ENCODE measurements at places on chromosomes 16 and 17.

GRCh38 chr17:57986841-57987580 lies 1.0 kb downstream of the VEZF1 start:
- DNase-seq, result no peak

DNA sequence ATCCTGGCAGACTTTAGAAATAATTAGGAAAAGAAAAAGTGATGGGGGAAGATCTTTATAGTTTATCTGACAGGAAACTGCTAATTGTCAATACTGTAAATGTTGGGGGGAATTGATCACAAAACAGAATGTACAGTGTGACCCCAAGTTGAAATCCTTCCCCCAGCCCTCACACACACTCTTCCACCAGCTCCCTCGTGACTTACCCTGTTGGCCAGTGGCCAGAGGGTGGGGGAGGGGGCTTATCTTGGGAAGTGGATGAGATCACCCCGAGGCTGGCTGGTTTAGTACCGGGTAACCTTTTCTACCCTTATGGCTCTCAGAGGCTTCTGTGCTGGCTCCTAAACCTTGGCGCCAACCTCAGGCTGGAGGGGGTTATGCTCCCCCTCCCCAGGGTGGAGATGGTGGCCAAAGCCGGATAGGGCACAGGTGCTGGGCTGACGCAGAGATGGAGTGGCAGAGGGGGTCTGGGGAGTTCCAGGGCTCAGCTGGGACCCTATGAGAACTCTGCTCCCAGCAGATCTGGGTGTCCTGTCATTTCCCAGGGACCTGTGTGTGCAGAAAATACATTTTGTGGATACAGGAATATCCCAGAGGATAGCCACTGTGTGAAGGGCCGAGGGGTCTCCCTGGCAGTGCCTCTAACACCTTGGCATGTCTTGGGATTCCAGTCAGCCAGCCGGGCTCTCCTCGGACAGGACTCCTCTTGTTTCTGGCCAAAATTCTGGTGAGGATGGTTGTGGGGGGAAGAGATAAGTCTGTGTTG lies 18.6 kb downstream of the CDH16 start:
- DNase-seq, result no peak

DNA sequence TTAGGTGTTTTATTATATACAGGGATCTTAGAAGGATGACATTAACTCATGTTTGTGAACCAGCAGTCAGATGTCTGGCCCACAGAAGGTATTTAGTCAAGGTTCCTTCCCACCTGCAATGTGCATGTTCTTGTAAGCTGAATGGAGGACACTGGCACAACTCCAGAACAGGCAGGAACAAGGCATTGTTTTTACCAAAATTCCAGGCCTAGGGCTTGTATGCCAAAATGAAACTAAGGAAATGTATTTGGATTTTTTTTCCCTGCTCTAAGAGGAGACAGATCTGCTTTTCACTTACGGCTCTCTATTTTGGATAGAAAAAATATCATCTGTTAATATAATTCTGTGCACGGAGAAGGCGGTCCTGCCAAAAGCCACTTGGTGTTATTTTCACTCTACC lies 312.5 kb downstream of the GRIN2A start:
- no peak for DNase-seq

DNA sequence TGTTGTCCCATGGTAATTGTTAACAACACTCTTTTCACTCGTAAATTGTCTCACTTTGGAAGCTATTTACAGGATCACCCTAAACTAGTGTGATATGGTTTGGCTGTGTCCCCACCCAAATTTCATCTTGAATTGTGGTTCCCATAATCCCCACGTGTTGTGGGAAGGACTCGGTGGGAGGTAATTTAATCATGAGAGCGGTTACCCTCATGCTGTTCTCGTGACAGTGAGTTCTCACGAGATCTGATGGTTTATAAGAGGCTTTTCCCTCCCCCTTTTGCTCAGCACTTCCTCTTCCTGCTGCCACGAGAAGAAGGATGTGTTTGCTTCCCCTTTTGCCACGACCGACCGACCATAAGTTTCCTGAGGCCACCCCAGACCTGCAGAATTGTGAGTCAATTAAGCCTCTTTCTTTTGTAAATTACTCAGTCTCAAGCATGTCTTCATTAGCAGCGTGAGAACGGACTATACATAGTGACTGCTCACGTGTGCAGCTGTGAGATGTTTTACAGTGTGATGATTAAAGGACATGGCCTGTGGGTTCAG lies 34.4 kb downstream of the DNAH3 start:
- no peak for DNase-seq

DNA sequence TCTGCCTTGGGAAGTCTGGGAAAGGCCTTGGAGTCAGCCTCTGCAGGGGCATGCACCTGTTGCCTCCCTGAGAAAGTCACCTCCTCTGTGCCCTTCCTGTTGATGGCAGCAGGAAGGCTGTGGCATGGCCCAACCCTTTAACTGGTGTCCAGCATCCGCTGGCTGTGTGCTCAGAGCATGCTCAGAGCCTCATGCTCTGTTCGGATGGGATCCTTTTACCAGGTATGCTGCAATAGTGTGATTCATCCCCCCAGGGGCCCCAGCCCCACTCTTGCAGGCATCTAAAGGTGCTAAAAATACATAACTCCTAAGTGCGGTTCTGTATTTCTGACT lies 24.9 kb downstream of the KLHL36 start:
- no peak for DNase-seq

DNA sequence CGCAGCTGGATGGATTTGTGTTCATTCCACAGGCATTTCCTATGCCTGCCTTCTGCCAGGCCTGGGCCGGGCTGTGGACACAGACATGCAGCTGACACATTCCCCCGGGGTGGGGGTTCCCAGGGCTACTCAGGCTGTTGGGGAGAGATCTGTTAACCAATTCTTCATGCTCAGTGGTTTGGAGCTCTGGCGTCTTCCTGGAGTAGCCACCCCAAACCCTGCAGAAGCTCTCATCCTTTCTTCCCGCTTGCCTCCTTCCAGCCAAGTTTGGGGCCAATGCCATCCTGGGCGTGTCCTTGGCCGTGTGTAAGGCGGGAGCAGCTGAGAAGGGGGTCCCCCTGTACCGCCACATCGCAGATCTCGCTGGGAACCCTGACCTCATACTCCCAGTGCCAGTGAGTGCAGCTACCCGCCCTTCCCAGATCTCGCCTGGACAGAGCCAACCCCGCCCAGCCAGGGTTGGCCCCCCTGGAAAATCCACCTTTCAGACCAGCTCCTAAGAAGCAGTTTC lies 2.6 kb downstream of the ENO3 start:
- no peak for DNase-seq

- no peak for DNase-seq
These were observed 21.0 kb upstream of the AGRP start for GRCh38 chr16:67504031-67505021.

GRCh38 chr16:15031179-15031578 lies 24.7 kb downstream of the NTAN1 start:
- no peak for DNase-seq

DNA sequence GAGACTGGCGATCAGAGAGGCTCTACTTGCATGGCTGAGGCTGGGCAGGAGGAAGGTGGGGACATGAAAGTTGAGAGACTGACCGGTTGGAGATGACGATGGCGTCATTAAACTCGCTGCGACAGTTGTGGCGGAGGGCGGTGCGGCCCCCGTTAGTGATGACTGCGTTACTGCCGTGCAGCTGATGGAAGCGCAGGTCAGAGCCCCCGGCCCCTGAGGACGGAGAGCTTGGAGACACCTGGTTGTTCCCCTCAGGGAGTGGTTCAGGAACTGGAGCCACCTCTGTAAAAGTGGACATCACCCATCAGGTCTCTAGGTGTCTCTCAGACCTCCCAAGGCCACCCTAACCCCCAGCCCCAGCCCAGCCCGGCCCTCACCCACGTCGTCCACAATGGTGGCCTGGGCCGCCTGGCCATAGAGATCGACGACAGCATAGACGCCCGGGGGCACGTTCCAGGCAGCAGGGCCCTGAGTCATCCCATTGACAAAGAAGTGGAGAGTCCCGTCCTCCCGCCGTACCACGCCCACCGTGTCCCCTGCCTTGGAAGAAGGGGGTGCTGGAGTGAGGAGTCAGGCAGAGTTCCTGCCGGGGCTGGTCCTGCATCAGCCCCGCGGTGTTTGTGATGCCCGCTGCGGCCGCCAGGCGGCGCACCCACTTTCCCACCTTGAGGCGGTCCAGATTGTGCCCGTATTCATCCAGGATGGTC lies 5.3 kb downstream of the NEURL4 start:
- DNase-seq, result no peak

DNA sequence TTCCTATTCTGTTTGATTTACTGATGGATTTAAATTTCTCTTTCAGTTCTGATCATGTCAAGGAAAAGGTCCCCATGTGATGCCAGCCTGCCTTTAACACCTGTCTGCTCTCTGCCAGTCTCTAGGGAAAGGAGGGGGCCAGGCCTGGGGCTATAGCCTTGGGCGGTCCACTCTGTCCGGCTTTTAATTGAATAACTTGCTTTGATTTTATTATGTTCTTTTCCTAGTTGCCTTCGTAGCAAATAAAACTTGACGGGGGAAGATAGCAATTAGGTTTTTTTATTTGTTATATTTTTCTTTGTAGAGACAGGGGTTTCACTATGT lies 47.6 kb downstream of the ABAT start:
- no peak for DNase-seq

DNA sequence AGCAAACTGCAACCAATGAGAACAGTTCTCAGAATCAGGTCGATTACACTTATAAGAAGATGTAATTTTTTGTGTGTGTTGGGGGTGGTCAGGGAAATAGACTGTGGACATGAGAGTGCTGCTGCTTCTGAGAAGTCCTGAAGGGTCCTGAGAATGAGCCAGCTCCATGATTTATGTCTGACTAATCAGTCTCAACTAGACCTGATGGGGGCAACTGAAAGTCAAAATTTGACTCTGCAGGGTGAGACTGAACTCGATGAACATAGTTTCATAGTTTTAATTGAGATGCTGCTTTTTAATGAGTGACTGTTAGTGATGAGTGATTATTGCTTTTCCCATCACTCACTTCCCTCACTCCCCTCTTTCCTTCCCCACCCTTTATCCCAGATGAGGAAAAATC lies 37.3 kb downstream of the SMARCE1 start:
- no peak for DNase-seq

GRCh38 chr17:63247706-63248105 lies 198.4 kb downstream of the CYB561 start:
- no peak for DNase-seq

DNA sequence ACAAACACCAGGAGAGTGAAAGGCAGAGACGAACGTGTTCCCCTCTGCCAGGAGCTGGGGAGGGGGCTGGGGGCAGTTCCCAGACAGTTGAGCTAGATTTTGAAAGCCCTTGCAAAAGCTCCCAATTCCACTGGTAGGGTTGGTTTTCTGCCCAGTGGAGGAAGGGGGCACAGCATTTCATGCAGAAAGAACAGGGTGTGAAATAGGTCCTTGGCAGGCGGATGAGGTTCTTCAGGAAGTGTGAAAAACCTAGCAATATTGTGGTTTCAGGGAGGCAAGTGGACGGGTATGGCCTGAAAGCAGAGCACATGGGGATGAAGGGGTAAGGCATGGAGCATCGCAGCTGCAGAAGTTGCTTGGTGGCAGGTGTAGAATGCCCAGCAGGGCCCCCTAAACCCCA lies 248.3 kb downstream of the KATNIP start:
- DNase-seq, result no peak

GRCh38 chr17:10171581-10171981 lies 26.8 kb downstream of the GAS7 start:
- no peak for DNase-seq

DNA sequence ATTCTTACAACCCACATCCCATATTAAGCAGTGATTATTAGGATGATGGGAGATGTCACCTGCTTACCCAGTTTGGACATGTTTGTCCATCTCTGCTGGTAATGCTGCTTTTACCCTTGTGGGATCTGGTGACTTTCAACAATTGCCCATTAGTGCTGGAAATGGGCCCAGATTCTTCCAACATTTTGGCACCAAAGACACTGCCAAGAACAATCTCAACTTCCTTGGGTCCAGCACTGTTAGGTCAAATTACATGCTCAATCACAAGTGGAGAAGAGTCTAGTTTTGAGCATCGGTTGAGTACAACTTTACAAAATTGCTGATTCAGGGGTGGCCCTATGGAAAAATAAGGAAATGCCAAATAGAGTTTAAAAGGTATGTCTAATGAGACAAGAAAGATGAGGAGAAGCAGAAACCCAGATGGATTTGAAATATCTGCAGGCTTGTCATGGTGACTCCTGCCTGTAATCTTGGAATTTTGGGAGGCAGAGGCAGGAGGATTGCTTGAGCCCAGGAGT lies 13.0 kb upstream of the ZFP3 start:
- DNase-seq, result no peak

DNA sequence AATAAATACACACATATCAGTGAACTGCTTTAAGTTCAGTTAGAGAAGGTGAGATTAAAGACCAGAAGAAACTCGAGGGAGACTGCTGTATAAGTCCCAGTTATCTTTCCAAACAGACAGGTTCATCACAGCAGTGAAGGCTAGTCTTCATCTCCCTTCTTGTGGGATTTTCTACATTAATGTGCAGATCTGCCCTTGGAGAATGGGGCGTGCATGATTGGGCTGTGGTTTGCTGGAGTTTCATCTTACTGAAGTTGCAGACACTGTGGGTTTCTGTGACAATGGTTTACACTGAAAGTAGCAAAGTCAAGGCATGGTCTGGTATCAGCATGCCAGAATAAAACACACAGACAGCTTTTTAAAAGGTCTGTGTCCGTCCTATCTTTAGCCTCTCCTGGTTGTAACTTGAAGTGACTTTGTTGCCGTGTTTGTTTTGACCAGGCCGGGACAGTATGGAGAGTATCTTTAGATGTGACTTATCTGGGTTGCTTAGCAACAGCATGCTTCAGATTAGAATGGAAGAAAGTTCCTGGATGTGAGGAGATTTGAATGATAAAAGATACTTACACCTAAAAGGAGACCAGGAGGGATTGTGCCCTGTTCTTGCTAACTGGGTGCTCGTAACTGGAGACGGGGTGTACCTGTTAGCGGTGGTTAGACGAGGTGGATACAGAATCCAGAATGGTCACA lies 16.1 kb downstream of the NAA60 start:
- no peak for DNase-seq

DNA sequence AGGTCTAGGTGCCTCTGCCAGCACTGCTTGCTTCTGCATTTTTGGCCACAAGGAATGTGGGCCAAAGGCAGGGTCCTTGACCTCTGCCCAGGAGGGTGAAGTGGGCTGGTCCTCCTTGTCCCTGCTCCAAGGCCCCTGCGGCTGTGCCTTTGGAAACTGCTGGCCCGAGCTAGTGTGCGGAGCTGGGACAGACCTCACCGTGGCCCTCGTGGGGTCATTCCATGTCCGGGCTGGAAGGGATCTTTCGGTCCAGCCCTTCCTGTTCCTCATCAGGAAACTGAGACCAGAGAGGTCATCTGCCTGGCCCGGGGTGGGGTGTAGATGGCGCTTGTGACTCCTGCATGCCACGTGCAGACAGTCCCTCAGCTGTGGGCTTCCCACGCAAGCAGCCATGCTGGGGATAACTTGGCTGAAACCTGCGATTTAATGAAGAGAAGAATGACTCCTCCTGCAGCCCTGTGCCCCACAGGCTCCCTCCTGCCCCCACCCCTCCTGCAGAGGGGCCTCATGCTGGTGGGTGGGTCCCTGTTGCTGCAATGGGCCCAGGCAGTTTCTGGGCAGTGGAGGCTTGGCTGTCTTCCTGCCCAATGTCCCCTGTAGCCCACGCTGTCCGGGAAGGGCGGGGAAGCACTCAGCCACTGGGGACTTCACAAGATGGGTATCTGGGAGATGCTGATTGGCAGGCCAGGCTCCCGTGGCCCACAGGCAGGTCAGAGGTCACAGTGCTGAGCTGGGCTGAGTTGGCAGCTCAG lies 245.2 kb downstream of the SEC14L1 start:
- DNase-seq, result no peak

GRCh38 chr16:50500171-50500874 lies 47.9 kb upstream of the NKD1 start:
- no peak for DNase-seq

- no peak for DNase-seq
These were observed 12.6 kb downstream of the SLC5A10 start for GRCh38 chr17:18964550-18964949.

Measured in NCI-H1417 treated with DMSO at 0.1 percent for 48 hours (cell line).